ENCODE measurements at places on chromosomes 13 and 19. TPM values are rescaled to one million over a fixed set of nuclear protein-coding genes. Genes with fewer than 3 reads are reported as not detected.

The IRGC gene
- not detected for total RNA-seq

The TMEM238 gene
- total RNA-seq, result 0.70 TPM

The ZNF540 gene
- 1.9 TPM for total RNA-seq

- DNase-seq, result no peak
Observed at GRCh38 chr13:81987159-81987558, 1646.2 kb upstream of the SPRY2 start.

DNA sequence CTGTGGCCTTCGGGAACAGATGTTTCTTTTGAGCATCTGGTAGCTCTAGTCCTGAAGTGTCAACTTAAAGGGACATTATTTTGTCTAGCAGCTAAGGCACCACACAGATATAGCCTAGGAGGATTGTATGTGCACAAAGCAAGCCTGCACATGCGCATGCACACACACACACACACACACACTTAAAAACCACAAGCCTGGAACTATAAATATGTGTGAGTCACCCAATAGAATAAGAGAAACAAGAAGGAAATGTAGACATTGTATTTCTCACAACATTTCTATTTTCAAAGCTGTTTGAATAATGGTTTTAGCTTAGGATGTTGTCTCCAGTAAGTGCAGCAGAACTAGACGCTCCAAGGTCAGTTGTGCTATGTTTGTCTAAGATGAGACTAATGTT, 516.5 kb downstream of the SUCLA2 start:
- no peak for DNase-seq

DNA sequence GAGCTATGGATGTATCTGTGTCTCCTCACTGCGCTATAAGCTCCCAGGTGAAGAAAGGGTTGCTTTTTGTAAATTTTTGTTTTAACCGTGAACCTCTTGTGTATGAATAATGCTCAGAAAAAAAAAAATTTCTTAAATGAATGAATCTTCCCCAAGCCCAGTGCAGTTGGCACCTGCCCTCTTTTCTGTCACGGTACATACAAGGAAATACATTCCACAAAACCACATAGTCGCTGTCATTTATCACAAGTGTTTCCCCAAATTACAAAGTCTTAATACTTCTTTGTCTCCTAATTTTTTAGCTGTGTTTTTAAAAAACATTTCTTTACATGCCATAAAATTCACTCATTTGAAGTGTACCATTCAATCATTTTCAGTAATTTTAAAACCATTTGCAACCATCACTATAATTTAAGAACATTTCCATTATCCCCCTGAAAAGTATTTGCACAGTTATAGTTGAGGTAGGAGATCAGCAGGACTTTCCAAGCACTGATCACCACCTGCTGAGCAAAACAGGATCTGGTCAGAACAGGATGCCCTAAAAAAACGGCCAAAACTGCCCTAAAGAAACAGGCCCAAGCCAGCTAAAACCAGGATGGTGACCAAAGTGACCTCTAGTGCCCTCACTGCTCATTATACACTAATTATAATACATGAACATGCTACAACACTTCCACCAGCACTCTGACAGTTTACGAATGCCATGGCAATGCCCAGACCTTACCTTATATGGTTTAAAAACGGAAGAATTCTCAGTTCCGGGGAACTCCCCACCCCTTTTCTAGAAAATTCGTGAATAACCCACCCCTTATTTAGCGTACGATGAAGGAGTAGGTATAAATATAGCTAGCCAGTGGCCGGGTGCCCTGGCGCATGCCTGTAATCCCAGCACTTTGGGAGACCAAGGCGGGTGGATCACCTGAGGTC, 1.3 kb upstream of the TEX30 start:
- no peak for DNase-seq

DNA sequence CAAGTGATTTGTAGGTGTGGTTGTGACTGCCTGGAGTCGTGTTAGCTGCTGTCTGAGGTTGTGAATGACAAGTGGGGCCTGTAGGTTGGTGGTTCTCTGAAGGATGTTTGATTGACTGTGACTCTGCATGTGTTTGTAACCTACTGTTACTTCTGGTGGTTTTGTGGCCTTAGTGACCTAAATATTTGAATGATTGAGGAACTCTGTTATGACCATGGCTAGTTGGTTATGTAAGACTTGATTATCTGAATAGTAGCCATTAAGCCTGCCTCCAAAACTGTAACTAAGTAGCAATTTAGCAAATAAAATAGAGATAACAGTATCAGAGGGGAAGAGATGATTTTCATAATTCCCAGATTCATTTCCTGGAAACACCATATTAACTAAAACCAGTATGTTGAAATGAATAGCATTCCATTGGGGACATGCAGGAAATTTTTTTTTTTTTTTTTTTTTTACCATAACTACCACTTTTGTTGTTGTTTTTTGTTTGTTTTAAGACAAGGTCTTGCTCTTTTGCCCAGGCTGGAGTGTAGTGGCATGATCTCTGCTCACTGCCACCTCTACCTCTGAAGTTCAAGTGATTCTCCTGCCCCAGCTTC, 865 bp downstream of the ZNF382 start:
- no peak for DNase-seq

DNA sequence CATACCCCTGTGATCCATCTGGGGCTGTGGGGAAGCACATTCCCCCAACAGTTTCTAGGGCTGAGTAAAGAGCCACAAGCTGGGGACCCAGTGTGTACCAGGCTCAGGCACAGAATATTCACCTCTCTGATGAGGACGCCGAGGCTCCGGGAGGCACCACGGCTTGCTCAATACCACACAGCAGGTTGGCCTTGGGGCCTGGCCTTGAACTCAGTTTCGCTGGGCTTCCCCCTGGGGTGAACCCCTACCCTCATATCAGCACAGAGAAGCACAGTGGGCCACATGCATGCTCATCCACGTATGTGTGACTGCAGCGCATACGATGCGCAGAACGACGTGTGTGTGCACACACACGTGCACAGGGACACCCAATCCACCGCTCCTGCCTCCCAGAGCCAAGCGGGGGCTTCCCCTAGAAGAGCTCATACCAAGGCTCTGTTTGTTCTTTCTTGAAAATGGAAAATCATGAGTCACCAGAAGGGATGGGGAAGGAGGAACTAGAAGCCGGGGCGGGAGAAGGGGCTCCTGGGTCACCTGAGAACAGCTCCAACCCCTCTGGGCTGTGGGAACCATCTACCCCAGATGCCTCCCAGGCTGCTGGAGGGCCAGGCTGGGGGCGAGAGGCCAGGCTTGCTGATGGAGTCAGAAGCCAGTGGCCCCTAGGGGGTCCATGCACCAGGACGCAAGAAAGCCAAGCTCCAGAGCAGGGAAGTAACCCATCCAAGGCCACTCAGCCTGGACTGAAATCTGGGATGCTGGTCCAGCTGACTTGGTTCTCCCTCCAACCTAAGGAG, 4.9 kb upstream of the PDE4C start:
- no peak for DNase-seq

- DNase-seq, result no peak
Observed at GRCh38 chr13:113802090-113802531, 43.1 kb downstream of the TMEM255B start.

DNA sequence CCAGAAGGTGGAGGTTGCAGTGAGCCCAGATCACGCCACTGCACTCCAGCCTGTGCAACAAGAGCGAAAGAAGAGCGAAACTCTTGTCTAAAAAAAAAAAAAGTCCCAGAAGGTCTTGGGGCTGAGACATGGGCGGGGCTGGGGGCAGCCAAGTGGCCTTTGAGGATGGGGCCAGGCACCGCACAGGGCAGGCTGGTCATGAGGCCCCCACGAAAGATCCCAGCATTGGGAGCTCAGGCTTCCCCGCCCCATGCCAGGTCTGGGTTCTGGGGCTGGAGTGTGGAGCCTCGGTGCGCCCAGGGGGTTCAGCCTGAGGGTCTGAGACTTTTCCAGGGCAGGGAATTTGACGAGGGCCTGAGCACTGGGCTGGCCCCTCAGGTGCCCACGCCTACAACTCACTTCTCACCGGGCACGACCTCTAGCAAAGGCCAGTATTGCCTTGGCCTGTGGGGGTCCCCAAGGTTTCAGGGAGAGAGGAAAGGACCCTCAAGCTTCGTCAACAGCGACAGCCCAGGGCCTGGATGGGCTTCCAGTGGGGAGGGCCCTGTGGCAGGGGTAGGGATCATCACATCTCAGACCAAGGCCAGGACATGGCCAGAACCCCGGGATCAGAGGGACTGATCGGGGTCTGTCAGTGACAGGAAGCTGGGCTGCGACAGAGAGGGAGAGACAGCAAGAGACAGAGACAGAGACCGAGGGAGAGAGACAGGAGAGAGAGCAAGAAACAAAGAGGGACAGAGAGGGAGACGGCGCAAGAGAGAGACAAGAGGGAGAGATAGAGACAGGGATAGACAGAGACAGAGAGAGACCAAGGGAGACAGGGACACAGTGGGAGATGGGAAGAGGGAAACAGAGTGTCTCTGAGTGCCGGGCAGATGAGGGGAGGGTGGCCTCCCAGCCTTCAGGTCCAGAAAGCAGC, 7.5 kb upstream of the MEX3D start:
- no peak for DNase-seq

GRCh38 chr13:24233351-24233901, 72.9 kb downstream of the SPATA13 start:
- DNase-seq, result peak; percentile 79

DNA sequence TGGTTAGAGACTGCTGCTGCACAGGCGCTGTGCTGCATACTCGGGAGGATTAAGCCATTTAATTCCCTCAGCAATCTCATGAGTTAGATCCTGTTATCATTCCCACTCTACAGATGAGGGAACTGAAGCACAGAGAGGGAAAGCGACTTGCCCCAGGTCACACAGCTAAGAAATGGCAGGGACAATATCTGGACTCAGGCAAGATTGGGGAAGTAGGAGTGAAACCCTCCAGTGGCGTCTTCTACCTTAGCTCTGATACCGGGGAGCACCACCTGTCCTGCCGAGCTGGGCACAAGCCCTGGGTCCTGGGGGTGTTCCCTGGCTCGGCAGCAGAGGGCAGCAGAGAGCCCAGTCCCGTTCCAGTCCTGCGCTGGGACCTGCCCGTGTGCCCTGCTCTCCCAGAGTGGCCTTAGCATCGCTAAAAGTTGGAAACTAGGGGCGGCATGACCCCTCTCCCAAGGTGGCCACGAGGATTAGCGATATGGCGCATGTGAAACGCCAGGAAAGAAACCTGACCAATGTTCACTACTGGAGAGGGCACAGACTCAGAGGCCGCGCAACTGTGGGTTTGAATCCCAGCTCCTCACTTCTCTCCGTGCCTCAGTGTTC, 20.5 kb downstream of the CYTH2 start:
- peak; percentile 93 for DNase-seq

GRCh38 chr19:49338023-49338677, 2.9 kb downstream of the CD37 start:
- DNase-seq, result no peak

Data from osteocyte (in vitro differentiated cells).